ENCODE measurements at places on chromosomes 11 and 22.

DNA sequence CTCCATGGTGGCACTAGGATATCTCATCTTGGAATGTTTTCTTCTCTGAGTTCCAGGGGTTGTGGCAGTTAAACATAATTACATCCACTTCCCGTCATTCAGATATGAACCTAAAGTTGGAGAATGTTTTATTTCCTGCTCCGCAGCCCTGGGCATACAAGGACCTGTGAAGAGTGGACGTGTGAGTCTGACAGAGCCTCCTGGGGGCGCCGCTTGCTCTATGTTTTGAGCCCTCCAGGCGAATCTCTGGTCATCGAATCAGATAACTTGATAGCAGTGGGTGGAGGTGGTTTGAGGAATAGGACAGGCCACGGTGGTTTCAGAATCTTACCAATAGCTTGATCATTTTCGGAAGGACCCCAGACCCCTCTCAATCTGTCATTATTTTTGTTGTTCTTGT lies 174.2 kb downstream of the NTM start:
- DNase-seq = no peak

- no peak for DNase-seq
Observed at GRCh38 chr11:112752563-112752962, 208.7 kb upstream of the NCAM1 start.

DNA sequence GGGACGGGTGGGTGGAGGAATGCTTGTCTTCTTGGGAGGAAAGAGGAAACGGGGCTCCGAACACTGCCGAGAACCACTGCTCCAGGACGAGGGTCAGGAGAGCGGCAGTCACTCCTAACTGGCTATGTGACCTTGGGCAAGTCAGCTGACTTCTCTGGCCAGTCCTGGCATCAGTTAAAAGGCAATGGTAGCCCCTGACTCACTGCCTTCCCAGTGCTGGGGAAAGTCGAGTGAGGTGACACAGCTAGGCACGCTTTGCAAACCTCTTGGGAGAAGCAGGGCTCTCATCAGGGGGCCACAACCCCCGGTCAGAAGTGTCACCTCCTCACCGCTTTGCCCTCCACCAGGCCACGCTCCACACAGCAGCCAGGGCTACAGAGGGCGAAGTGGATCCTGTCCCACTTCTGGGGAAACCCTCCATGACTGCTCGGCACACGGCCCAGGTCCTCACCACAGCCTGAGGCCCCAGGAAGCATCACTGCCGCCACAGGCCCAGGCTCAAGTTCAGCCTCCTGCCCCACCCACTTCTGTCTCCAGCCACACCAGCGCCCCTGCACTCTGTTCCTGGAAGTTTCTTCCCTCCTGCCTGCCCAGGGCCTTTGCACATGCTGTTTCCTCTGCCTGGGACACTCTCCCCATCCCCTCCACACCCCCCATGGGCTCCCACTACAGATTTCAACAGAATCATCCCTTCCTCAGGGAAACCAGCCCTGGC lies 16.3 kb downstream of the IL2RB start:
- no peak for DNase-seq

- DNase-seq = peak; percentile 75
Observed at GRCh38 chr22:17767233-17768065, 6.8 kb downstream of the BID start.

DNA sequence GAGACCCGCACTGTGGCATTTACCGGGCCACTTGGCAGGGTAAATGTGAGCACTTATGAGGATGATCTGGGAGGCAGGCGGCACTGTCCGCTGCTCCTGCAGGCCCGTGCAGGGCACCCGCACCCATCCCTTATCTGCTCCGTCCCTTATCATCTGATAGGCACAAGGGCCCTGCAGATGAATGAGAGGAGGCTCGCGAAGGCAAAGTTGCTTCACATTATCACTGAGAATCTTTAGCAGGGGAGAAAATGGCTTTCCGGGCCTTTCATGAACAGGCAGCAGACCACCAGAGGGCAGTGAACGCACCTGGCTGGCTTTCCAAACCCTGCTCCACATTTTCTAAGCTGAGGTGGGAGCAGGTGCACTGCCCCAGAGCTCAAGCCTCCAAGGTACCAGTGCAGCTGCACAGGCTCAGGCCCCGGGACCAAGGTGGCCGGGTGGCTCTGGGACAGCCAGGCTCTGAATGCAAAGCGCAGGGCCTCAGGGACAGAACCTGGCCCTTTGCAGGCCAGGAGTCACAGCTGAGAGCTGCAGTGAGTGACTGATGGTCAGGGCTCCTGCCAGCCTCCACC lies 165.6 kb downstream of the SHANK2 start:
- DNase-seq = no peak

DNA sequence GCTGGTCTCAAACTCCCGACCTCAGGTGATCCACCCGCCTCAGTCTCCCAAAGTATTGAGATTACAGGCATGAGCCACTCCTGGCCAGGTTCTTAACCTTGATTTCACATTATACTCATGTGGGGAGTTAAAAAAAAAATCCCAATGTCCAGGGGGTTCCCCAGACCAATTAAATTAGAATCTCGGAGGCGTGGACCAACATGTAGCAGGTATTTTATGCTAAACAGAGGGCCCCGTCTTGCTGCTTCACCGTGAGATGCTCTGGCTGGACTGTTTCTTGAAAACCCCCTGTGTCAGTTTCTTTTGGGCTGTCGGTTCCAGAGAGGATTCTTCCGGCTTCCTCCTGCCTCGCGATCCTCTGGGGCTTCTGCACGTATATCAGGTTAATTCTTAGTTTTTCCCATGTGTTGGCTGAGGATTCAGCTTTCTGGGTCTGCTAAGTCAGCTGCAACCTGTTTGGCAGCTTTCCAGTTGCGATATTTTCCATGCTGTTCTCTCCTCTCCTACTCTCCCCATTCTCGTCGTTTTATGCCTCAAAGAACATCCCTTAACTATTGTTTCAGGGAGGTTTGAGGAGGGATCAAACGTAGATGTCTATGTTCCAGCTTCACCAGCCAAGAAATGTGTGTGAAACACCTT lies 50.6 kb upstream of the ACCSL start:
- DNase-seq = no peak

GRCh38 chr11:72088076-72088808 lies 7.6 kb downstream of the LRRC51 start:
- DNase-seq = no peak
